ENCODE measurements at places on chromosomes 2 and 18.

- DNase-seq = no peak
These were observed 108.9 kb upstream of the DAPL1 start for GRCh38 chr2:158686210-158686691.

GRCh38 chr2:102473020-102473419 lies at the start of gene SLC9A4:
SLC9A4 (plus strand) TSS chr2:102473226; CDS start chr2:102473760, 534 bp downstream.
- no peak for DNase-seq

DNA sequence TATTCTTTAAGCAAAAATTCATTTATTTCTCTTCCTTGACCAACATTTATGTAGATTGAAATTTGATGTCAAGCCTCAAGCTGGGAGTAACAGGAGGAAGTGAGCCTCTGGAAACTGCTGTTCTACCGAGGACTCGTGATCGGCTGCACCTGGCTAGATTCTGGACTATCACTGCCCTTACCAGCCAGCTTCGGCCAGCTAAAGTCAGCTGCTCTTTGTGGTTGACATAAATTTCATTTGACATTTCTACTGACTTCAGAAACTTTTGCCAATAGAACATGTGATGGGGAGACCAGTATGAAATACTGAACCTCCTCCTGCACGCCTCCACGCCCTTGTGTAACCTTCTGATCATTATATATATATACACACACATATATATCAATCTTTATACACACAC lies 74.2 kb upstream of the RGPD5 start:
- DNase-seq = no peak

DNA sequence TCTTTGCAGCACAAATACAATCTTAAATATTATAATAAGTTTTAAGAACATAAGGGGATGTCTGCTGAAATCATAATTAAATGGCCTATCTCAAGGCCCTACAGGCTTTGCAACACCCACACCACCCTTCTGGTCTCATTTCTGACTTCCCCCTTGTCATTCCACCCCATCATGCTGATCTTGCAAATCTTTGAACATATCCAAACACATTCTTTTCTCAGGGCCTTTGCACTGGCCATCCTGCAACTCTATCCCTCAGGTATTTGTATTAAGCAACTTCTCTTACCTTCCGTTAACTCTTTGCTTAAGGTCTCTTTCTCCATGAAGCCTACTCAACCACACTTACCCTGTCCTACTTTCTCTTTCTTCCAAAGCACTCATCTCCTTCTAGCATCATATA lies 51.8 kb upstream of the CCDC150 start:
- no peak for DNase-seq

Data from GM12892 (cell line).